ENCODE measurements at places on chromosomes 6 and 20.

DNA sequence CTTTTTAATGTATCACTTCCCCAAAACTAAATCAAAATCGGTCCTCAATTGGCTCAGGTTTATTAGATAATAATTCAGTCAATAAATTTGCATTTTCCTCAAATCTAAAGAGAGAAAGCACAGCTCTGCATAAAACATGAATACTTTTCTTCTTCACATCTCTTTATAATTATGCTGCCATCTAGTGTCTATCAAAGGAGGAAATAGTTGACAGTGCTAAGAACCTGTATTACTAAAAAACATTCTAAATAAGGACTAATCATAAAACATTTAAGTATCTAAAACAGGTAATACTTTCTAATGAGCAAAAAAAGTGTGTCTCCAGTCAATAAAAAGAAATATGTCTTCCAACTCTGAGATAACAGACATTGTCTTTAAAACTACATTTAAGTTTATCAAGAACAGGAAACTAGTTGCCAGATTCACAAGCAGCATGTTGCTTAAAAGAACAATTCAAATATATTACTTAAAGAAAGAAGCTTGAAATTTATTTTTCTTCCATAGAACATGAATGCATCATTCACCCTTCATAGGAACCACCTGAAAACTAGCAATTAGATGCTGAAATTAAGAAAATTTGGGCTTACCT lies 56.5 kb upstream of the DST start:
- no peak for DNase-seq

DNA sequence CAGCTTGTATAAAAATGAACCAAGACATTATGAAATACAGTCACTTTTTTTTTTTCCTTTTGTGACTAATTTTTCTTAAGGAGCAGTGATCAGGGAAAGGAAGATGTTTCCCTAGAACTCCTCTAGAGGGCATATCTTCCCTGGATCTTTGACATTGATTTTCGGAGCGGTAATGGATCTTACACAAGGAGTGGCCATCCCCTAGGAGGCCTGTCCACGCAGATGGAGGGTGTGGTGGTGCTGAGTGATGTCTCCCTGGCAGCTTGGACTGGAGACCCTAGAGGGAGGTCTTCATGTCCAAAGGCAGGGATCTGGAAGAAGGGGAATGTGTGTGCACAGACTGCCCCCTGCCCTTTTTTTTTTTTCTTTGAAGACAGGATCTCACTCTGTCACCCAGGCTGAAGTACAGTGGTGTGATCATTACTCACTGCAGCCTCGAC lies 7.0 kb upstream of the KIFC1 start:
- DNase-seq, result no peak

DNA sequence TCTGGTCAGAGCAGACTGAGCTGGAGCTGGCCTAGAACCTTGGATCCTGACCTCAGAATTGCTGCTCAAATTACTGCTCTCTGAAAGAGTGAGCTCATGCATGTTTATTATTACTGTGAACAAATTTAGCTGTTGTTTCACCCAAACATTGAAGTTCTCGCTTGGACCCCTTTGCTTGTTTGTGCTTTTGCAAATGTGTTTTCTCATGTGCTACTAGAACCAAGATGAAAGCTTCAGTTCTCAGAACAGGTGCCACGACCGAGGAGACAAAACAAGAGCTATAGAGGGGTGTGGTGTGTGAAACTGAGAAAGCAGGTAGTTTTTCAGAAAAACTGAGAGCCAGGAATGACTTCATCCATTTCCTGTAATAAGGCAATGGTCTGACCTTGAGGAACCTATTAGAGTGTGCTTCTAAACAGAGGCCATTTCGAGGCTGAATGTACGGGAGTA lies 50.0 kb upstream of the ESR1 start:
- DNase-seq, result no peak

GRCh38 chr20:41082306-41082705 lies 53.7 kb downstream of the TOP1 start:
- no peak for DNase-seq

DNA sequence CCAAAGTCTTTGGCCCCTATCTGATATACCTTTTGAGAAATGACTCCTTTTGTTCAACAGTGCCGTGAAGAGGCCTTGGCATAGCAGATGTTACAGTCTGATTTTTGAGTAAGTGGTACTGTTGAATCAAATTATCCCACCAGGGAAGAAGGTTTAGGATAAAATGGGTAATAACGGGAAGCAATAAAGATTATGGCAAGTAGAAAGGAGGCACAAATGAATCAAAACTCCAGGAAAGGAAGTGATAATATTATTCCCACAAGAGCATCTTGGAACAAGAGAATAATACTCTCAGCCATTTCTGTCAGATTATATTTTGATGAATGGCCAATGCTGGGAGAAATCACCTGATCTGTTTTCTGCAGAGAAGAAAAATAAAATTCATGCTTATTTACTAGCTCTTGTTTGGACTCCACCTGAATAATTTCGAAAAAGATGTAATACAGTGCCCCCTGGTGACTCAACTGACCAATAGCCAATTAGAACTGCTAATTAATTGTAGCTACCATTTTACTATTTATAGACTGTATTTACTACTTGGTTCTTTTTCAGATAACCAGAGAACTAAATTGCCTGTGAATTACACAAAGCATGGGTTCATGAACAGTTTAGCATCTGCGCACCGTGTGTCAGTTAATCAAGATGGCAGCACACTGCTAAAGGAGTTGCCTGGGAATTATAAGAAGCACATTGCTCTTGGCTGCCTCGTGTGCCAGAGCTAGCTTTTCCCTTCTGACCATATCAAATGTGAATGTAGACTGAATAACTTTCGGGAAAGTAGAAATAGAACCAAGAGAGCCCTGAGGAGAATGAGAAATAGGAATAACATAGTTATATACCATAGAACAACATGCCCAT lies 78.5 kb upstream of the TRDN start:
- no peak for DNase-seq

DNA sequence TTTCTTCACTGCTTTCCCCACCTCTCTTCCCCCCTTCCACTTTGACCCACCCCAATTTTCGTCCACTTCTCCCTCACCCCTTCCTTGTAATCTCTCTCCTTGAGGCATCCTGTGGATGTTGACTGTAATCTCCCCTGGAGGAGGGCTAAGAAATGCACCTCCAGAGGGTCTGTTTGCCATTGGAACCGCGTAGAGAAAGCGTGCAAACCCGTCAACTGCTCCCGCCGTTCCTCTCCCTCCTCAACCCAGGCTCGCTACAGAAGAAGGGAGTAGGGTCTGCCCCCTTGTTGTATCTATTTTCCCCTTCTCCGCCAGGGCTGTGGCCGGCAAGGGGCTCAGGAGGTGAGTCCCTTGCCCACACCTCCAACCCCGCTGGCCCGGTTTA lies 502 bp upstream of the HTR1E start:
- no peak for DNase-seq

DNA sequence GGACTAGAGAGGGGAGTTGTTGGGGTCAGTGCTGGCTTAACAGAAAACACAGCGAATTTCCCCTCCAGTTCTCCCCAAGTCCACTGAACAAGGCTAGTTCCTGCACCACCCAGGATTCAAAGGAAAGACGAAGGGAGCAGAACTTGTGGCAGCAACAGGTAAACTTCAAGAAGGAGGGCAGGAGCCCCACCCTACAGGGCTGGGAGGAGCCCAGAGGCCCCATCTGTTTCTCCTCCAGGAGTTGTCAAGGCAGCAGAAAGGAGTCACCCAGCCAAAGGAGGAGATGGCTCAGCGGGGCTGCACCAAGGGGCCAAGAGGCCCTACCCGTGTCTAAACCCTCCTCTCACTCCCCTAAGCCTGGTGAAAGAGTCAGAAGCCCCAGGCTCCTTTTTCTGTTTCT lies 1.7 kb downstream of the SAPCD1 start:
- no peak for DNase-seq

DNA sequence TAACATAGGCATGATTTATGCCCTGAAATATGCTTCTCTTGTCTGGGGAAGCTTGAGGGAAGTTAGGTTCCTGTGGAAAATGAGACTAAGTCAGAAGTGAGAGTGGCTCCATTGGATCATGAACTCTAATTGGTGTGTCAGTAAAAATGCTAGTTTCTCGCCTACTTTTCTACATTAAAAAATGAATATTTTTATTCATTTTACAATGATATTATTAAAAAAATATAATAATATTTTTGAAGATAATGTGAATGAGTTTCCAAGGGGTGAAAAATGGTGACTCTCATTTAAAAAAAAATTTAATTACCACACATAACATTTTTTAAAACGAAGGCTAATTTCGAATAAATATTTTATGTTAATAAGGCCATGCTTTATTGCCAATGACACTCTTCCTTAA lies 84.2 kb downstream of the HIVEP1 start:
- no peak for DNase-seq

DNA sequence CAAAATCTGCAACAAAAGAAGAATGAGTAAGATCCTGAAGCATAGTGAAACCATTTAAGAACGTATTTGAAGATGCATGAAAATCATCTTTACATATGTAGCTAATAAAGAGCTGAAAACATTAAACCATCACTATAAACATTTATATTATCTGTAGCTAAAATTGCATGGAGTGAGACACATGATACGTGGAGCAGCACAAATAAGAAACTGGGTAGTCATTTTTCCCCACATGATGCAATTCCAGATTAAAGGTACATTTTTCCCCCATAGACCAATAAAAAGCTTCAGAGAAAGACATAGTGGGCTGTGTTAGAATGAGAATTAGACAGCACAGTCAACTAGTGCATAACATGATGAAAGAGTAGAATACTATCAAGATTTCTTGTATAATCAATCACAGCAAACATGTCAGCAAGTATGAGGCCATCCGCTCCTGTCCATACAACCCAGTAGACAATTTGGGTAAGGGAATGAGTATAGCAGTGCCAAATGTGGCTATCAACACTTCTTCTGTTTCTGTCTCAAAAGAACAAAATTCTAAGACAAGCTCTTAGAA lies 67.0 kb downstream of the RSPO3 start:
- DNase-seq, result no peak

GRCh38 chr6:137601471-137601870 lies 107.3 kb upstream of the OLIG3 start:
- no peak for DNase-seq

- no peak for DNase-seq
Measured at GRCh38 chr6:110491644-110492317, 15.4 kb upstream of the SLC22A16 start.

DNA sequence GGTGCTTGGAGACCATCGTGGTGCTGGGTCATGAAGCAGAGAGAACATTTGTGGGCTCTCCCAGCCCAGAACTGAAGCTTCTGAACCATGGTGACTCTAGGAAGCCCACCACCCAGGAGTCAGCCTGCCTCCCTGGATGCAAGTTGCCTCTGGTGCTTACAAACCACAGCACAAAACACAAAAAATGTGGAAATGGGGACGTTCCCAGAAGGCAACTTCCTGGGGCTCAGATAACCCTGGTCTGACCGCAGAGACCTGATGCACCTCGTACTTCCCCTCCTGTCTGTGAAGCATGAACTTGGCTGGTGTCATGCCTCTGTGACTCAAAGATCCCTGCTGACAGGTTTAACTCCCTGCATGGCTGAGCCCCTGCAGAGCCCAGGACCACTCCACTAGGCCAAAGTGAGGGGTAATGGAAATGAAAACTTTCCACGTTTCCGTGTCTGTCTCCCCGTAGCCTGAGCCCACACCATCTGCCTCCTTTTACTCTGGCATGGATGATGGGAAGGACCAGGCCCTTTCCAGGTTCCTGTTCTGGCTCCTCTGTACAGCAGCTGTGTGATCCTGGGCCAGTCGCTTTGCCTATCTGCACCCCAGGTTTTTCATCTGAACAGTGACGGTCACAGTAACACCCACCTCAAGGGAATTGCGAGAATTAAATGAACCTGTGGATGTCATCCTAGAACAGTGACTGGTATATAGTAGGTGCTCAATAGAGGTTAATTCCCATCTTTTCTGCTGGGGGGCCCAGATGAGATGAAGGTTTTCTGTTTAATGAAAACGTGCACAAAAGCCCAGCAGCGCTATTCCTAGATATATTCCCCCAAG lies 57.7 kb downstream of the PPP1R16B start:
- DNase-seq, result peak; percentile 66

- no peak for DNase-seq
Measured at GRCh38 chr6:55011034-55011433, 163.3 kb upstream of the HCRTR2 start.

DNA sequence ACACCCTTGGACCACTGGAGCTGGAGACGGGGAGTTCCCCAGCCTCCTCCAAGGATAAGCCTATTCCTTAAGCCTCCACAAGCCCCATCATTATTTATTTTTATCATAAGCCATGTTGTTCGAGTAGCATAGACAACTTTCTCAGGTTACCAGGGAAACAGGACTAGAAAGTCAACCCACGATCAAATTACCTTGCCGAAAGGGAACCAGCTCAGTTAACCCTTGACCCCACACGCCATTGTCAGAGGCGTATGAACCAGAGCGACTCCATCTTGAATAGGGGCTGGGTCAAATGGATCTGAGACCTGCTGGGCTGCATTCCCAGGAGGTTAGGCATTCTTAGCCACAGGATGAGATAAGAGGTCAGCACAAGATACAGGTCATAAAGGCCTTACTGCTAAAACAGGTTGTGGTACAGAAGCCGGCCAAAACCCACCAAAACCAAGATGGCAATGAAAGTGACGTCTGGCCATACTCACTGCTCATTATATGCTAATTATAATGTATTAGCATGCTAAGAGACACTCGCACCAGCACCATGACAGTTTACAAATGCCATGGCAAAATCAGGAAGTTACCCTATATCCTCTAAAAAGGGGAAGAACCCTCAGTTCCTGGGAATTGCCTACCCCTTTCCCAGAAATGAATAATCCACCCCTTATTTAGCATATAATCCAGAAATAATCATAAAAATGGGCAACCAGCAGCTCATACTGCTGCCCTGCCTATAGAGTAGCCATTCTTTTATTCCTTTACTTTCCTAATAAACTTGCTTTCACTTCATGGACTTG lies 22.4 kb downstream of the SYNJ2 start:
- DNase-seq, result no peak

GRCh38 chr6:16267428-16268263 lies 29.3 kb downstream of the GMPR start:
- no peak for DNase-seq

- no peak for DNase-seq
Measured at GRCh38 chr6:124066946-124067552, 263.4 kb downstream of the NKAIN2 start.
